ENCODE measurements at places on chromosomes 2 and 18. TPM values are rescaled to one million over a fixed set of nuclear protein-coding genes. Genes with fewer than 3 reads are reported as not detected.

RTP5 gene
- 3.7 TPM for polyA plus RNA-seq

IL36G gene
- 2.7 TPM for polyA plus RNA-seq

HOXD13 gene
- polyA plus RNA-seq = 0.11 TPM

NAT8 gene
- not detected for polyA plus RNA-seq

TSGA10 gene
- polyA plus RNA-seq = 6.8 TPM

IL36A gene
- polyA plus RNA-seq = 0.30 TPM

HOXD4 gene
- 1.0 TPM for polyA plus RNA-seq

GAL3ST2 gene
- 0.02 TPM for polyA plus RNA-seq

LDLRAD4 gene
- polyA plus RNA-seq = 46.9 TPM
